Midbrain (tissue), 1 donor: ENCODE measurements at places on chromosomes 2 and 18.

DNA sequence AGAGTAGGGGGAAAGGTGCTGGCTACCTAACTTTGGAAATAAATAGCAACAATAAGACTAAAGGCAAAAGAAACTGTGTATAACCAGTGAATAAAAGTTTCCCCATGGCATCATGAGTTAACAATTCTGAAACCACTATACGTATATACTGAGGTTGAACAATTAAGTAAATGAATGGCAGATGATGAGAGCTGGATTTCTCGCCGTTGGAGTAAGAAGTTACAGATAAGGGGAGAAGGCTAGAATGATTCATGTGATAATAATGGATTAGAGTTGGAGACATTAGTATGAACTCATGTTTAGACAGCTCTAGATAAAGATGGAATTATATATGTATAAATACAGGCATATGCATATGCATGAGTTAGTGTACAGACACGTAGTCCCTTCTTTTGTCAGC, 152.7 kb downstream of the UBR3 start:
- DNase-seq, result no peak

DNA sequence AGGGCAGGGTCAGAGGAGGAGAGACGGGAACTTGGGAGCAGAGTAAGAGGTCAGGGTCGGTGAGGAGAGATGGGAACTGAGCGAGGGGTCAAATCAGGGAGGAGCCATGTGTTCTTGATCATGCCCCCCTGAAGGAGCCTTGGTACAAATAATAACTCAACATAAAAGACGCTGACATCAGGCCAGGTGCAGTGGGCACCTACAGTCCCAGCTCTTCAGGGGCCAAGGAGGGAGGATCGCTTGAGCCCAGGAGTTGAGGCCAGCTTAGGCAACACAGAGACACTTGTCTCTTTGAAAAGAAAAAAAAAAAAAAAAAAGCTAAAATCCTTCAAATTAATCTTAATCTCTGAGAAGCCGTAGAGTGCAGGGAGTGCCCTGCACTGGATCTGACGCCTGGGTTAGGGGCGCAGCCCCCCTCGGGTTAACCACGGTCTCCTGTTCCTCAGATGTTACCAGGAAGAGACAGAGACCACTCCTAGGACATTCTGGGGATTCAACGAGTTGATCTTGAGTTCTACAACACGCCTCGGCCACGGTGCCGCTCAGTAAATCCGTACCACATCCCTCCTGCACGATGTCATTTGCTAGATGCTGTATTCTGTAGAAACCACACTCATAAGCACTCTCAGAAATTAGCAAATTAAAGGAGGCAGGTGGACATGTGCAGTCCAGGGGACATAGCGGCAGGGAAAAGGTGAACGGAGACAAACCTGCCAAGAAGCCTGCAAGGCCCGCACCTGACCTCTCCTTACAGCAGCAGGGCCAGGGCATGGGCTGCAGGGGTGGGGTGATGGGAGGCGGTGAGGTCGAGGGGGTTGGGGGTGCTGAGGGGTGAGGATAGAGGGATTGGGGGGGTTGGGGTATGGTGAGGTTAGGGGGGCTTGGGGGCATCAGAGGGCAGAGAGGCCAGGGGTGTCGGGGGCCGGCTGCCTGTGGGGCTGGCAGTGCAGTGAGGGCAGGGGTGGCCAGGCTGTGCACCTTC, 29.2 kb downstream of the SLC66A2 start:
- no peak for DNase-seq

- peak; percentile 89 for DNase-seq
These were observed at the start of gene FMNL2 for GRCh38 chr2:152335016-152335725. Gene FMNL2 (plus strand): TSS chr2:152335174.

DNA sequence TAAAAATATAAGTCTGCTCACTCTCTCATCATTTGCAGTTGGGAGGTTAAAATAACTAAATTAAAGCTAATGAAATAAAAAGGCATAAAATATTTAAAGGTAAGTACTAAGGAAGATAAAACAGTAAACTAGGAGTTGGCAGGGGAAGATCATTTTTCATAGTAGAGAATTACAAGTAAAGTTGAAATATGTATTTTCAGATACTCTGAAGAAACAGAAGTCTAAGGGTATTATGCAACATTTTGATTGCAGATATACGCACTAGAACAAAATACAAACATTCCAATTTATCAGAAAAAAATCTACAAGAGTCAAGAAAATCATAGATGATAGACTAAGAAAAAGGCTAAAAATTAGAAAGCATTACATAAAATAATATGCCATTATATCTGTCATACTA, 167.6 kb upstream of the CTAGE1 start:
- DNase-seq, result no peak

GRCh38 chr2:141440072-141440635, 690.7 kb downstream of the LRP1B start:
- DNase-seq, result no peak

- DNase-seq, result no peak
These were observed 223.8 kb downstream of the RIT2 start for GRCh38 chr18:42891705-42892104.

DNA sequence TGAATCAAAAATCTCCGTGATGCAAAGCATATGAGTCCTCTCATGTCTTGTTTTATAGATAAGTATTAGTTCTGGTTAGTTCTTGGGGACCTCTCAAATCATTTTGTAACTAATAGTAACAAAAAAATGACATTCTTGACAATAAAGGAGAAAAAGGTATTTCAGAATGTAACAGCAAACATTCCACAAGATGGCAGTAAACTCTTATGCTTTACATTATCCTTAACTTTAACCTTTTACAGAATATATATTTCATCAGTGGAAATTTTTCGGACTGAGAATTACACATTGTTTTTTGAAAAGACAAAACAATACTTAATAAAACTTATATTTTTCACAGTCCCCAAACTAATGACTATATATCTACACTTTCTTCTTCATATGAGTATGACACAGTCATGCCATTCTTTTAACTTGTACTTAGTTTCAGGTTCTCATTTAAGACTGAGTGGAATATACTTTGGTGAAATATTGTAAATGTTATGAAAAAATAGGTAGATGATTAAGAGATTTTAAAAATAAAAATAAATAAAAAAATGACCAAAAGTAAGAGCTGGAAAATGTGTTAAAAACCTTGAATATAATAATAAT, 142.9 kb upstream of the NXPH2 start:
- no peak for DNase-seq

GRCh38 chr18:48868468-48869466, 82.0 kb downstream of the SMAD7 start:
- DNase-seq, result no peak

GRCh38 chr2:36356990-36357846, 1.6 kb downstream of the CRIM1 start:
- peak; percentile 69 for DNase-seq

DNA sequence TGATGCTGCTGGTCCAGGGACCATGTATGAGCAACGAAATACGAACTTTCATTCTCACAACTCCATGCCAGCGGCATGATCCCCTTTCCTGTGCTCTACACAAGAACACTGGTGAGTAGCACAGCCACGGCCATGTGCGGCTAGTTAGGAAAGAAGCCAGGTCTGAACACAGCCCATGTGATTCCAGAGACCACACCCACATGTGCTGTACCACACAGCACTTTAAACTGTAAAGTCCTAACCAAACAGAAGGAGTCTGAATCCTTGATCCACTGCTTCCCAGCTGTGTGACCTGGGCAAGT, 33.0 kb upstream of the ACAA2 start:
- DNase-seq, result no peak

DNA sequence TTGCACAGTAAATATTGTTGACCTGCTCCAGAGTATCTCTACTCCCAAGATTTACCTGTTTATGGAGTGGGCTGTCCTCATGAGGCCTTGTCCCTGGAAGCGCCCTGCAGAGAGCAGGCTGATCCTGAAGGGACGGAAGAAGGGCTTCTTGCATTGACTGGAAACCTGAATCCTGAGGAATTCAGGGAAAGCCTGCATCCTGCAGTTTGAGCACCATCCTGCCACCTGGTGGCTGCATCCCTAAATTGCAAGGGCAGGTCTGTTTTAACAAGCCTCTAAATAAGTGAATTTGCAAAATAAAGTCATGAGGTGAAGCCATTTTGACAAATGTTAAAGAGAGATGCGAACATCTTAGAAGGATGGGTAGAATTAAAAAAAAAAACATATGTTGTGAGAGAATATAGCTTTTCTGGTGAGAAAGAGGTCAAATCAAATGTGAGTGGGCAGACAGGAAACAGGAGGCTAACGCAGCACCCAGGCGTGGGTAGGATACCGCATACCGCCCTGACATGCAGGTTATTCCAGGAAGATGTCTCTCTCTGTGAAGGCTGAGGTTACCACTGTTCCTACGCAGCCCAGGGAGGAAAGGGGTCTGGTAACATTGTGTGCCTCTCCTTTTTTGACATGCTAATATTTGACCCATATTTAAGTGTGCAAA, 754.9 kb downstream of the RNF144A start:
- no peak for DNase-seq
